ENCODE measurements at places on chromosomes 12 and 14.

DNA sequence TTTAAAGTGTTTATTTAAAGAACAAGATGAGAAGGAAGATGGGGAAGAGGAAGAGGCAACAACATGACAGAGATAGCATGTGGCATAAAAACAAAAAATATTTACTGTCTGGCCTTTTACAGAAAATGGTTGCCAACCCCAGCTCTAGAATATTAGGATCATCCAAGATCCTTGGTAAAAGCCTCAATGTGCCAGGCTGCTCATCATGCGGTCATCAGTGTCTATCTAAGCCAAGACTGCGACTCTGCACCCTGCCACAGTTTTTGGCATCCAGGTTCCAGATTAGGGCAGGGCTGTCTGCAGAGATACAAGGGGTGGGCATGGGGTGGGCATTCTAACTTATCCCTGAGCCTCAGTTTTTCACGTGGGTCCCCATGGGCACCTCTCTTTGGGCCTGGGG lies 46.9 kb upstream of the CNTN1 start:
- DNase-seq, result no peak

- no peak for DNase-seq
These were observed 216.2 kb downstream of the PELI2 start for GRCh38 chr14:56334458-56334857.

DNA sequence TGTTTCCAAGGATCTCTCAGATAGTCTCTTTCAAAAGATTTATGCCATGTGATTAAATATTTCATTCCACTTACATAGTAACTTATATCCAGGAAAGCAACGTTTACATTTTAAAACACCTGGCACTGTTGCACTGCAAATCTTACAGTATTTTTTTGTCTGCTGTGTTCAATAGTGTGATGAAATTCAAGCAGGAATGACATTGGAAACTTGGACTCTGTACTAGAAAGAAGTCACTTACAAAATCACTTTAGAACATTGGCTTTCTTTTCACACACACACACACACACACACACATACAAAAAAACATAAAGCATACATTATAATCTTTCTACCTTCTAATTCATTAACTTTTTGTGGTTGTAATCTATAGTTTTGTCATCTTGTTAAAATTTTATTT lies 66.2 kb upstream of the USP15 start:
- no peak for DNase-seq

- no peak for DNase-seq
These were observed 29.5 kb upstream of the BCDIN3D start for GRCh38 chr12:49872381-49872780.

- DNase-seq, result no peak
These were observed 17.0 kb downstream of the NFYB start for GRCh38 chr12:104121001-104121400.

GRCh38 chr12:103586132-103586531 lies 941 bp upstream of the STAB2 start:
- no peak for DNase-seq

- DNase-seq, result no peak
These were observed 4.2 kb upstream of the KLC1 start for GRCh38 chr14:103624860-103625259.

- no peak for DNase-seq
These were observed 85.0 kb downstream of the PAPOLA start for GRCh38 chr14:96586921-96587822.

DNA sequence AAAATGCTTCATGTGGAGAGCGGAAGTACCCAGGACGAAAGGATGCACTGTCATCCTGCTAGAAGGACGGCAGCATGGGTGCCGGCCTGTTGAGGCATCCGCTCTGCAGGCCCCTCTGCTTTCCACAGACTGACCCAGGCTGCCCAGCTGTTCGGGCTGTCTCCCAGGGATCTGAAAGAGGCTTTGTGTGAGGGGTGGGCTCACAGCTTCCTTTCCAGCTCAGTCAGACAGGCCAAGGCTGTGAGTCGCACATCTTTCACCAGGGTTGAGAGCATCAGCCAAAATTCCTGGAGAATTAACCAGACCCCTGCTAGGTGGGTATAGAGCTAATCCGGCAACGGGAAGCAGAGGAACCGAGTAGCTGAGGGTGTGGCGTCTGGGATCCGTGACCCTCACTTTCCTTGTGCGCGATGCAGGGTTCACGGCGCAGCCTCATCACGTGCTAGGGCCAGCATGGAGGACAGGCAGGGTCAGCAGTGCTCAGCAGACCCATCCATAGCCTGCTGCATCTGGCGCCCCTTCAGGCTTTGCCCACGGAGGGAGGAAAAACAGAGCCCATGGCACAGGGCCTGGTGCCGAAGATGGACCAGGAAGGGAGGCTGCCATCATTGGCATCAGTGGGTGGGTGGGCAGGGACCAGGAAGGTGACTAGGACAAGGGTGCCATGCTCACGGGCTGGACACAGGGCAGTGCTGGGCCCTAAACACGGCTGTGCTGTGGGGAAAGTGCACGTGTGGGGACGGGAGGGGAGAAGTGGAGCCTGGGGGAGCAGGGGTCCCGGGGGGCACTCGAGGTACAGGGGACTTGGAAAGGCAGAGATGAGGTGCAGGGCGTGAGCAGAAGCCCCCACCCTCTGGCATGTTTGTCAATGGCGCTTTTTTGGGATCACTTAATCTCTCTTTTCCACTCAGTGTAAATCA lies 9.2 kb upstream of the SIVA1 start:
- no peak for DNase-seq

DNA sequence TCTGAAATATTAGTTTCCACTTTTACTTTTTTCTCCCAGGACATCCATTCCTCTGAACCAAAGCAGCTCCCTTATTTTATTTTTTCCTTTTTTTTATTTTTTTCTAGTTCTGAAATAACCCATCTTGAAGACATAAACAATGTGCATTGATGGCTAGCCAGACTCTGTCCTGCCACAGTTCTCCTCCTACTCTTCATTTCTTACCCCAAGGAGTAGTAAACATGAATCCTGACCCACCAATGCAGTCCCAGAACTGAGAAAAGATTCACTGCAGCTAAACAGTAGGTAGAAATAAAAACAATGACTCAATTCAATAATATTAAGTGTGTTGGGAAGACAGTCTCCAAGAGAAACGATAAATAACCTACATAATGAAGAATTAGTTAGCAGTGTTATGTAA lies 65.7 kb upstream of the NOVA1 start:
- no peak for DNase-seq

DNA sequence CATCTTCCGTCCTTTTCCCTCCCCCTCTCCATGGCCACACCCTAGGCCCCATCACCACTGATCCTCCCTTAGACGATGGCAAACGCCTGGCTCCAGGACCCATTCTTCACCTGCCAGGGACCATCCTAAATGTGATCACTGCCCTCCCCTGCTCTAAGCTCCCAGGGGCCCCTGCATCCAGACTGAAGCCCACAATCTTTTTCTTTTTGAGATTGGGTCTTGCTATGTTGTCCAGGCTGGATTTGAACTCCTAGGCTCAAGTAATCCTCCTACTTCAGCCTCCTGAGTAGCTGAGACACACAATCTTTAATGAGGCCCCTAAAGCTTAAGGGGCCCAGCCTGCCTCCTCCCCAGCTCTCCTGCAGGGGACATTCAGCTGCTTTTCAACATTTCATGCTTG lies 15.3 kb downstream of the RBM19 start:
- no peak for DNase-seq

GRCh38 chr12:105679982-105680381 lies 349.5 kb downstream of the C12orf75 start:
- no peak for DNase-seq

DNA sequence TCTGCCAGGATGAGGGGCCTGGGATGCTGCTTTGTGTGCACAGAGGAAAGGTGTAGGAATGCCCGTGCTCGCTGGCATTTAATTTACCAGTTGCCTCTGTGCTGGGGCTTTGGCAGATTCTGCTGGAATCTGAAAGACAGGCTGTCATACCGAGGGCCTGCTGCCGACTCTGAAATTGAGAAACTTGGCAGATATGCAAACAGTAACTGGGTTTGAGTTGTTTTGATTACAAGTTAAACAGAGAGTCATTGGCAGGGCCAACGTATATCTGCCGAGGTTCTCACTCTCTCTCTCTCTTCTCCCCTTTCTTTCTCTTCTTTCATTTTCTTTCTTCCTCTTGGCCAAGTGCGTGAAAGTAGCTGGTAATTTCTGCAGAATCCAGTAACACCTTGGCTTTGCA lies 618.7 kb downstream of the VRK1 start:
- DNase-seq, result no peak

- DNase-seq, result no peak
These were observed 9.6 kb upstream of the GPR84 start for GRCh38 chr12:54373649-54374561.

DNA sequence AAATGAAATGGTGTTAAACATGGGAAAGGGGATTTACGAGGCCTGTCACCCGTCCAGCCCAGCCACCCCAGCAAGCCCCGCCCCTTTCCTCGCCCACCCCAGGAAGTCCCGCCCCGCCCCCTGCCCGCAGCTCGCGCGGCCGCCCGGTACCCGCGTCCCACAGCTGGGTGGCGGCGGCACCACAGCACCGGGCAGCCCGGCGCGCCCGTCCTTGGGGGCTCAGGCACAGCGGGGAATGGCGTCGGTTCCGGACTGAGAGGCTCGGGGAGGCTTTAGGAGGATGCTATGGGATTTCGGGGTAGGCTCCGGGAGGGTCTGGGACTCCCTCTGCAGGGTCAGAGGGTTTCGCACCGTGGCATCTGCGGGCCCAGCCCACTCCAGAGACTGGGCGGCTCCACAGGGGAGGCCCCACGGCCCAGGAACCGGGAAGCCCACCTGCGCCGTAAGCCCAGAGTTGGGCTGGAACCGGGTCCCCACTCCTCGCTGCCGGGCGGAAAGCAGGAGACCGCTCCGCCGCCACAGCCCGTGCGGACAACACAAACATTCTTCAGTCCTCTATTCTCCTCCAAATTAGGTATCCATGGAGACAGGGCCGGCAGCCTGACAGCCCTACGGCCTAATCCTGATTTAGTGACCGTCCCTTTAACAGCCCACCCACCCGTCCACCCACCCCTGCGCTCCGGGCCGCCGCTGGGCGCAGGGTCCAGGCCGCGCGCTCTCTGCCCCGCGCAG lies 1.4 kb downstream of the FIGNL2 start:
- peak; percentile 45 for DNase-seq

DNA sequence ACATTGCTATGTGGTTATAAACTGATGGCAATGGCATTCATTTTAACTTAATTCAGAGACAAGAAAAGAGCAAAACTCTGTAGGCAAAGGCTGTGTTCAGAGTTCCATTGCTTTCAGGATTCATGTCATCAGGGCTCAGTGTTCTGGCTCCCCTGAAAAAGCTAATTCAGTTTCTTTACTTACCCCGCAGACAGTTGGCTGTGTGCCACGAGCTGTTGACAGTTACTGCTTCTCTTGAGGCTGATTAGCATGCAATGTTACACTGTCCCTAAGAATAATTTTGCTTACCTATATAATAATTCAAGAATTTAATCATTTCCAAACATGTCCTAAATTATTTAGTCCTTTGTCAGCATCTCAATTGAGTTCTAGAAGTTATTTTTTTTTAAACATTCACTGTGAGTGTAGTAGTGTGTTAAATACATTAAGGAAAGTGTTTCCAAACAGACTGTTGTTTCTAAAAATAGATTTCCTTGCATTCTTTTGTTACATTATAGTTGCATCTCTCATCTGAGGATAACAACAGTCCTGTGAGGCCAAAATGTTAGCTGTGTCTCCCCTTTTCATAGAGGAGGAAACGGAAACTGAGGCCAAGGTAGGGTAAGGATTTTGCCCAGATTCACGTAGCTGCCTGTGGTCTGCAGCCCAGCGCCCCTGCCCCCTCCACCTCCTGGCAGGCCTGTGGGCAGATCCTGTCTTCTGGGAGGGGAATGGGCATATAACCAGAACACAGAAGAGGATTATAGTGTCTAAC lies 98.6 kb downstream of the PELI2 start:
- DNase-seq, result no peak

- DNase-seq, result no peak
These were observed 18.8 kb downstream of the GPR65 start for GRCh38 chr14:88023658-88024187.

DNA sequence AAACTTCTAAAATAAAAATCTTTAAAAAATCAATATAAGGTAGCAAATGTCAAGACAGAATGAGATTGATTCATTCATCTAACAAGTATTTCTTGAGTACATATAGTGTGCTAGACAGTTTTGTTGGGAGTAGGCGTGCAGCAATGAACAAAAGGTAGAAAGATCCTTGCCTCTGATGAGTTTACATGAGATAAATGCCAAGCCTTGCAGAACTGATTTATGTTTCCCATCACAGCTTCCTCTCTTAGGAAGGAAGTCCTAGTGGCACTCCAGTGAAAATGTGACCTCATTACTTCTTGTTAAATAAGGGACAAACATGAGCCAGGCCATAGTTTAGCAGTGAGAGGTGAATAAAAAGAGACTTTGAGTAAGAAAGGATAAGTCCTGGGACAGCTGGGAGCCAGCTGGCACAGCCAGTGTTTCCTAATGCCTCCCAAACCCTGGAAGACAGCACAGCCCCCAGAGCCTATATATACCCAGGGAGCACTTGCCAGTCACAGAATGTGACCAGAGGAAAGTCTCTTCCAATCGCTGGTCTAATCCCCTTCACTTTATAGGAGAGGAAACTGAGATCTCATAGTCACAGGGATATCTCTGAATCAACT lies 4.7 kb upstream of the COCH start:
- DNase-seq, result no peak

- DNase-seq, result no peak
These were observed 68.1 kb downstream of the ERC1 start for GRCh38 chr12:1059162-1059561.

DNA sequence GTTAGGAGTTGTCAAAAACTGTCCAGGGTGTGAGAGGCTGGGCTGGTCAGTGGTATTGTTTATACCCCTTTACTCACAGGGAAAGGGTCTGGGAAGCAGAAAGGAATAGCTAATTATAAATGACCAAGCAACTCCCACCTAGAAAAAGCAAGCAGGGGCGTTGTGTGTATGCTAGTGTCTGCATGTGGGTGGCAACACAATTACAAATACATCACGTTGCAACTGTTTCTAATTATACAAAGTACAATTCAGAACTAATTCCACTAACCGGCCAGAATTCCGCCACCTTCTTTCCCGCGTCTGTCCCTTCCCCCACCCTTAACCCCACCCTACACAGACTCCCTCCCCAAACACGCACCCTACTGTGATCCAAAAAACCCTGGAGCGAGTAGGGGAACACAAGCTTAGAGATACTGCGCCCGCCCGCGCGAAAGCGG lies 2.2 kb downstream of the DPF3 start:
- DNase-seq, result no peak

GRCh38 chr12:49070971-49071370 lies 1.2 kb upstream of the RHEBL1 start:
- no peak for DNase-seq

DNA sequence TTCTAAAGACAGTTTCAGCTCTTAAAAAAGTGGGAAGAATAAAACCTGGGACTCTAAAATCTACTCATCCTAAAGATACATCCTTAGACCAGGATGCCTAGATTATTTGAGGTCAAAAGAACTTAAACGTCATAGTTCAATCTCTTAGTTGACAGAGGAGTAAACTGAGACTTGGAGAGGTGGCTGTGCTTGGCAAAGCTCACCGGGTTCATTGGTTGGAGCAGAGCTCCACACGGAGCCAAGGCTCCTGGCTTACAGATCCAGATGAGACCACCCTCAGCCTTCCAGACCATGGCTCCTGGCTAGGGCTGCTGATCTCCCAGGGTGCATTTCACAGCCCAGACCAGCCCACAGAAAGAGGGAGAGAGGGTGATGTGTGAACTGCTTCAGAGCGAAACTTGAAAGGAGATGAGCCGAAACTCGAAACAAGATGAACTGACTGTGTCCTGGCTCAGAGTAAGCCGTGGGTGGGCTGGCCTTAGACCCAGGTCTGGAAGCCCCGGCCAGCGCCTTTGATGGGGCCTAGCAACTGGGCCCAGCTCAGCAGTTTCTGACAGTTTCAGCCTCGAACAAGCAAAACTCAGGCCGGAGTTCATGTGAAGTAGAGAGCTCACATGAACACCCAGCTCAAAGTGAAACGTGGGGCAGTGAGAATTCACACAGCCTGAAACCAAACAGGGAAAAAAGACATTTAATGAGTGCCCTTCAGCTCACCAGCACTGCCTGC lies 1044.8 kb downstream of the BCL11B start:
- no peak for DNase-seq

All from stimulated activated CD4-positive, alpha-beta T cell treated with anti-CD3 and anti-CD28 coated beads, Interleukin-1b, Interleukin-23, amount 100 ng/mL, for 4 hours (primary cell).